ENCODE measurements at places on chromosomes 12 and 14.

DNA sequence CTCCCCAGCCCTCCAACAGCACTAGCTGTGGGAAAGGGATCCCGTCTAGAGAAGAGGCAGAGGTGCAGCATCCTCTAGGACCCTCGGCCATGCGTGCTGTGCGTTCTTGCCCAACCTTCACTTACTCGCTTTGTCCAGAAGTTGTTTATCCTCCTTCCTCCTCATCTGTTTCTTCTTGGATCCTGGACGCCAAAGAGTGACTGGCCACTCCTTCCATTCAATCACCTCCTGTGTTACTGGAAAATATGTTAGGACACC lies 140.5 kb downstream of the ZFP36L1 start:
- no peak for DNase-seq

- peak; percentile 72 for DNase-seq
Measured at GRCh38 chr14:73785834-73786635, 65.6 kb upstream of the PTGR2 start.

GRCh38 chr14:92794961-92795360 lies 856 bp downstream of the GOLGA5 start:
- no peak for DNase-seq

GRCh38 chr12:12874029-12874428 lies 17.3 kb upstream of the GPRC5A start:
- DNase-seq = no peak

DNA sequence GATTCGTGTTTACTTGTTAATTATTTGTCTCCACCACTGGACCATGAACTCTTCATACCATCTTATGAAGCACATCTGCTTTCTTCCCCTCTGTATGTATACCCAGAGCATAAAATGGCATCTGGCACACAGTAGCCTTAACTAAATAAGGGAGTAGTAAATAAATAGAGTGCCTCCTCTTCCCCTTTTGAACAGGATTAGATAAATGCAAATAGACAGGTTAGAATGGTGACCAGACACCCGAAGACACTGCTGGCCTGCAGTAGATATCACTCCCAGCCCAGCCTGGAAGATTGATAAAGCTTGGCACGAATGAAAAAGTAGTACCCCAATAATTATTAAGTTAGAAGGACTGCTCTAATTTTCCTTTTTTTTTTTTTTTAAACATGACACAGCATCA lies 6.9 kb downstream of the GALNT4 start:
- no peak for DNase-seq

DNA sequence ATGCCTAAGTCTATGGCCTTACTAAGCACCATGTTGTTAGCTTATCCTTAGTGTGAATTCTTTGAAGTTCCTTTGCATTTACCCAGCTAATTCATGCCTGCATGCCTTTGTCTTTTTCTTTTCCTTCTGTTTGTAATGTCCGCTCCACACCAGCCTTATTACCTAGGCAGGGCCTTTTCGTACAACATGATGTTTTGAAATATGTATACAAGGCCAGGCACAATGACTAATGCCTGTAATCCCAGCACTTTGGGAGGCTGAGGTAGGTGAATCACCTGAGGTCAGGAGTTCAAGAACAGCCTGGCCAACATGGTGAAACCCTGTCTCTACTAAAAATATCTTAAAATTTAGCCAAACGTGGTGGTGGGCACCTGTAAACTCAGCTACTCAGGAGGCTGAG lies 1636.5 kb upstream of the SEL1L start:
- DNase-seq = no peak

DNA sequence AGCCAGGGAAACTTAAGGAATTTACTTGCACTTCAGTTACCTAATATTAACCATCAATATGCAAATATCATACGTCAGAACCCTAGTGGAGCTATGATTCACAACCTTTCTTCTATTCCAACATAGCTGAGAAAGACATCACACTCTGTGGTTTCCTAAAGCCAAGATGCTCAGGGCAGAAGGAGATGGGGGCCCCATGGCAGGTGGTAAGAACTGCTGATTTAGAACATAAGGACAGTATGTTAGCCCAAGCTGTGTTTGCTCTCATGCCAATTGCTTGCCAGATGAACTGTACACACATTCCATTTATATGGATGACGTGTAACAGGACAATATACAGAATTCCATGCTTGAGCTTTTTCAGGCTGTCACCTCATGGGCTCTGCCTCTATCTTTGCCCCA lies 34.6 kb downstream of the HECTD4 start:
- no peak for DNase-seq

- DNase-seq = no peak
Measured at GRCh38 chr12:112236786-112237185, 111.4 kb downstream of the TRAFD1 start.

GRCh38 chr12:117513353-117513752 lies 151.9 kb upstream of the NOS1 start:
- no peak for DNase-seq

DNA sequence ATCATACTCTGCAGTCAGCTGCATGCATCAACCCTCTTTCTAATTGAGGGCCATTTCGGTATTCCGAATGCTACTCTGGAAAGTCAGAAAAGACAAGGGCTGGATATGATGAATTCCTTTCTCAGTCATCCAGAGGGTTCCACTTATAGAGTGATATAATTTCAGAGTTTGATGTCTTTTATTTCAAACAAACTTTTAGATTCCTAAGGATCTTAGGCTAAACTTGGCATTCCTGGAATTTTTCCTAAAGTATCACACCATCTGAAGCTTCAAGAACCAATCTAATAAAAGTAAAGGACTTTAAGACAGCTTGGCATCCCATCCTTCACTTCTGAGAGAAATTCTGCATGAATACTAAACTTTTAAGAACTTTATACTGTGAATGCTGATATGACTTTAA lies 69.3 kb upstream of the KCNJ8 start:
- DNase-seq = no peak

DNA sequence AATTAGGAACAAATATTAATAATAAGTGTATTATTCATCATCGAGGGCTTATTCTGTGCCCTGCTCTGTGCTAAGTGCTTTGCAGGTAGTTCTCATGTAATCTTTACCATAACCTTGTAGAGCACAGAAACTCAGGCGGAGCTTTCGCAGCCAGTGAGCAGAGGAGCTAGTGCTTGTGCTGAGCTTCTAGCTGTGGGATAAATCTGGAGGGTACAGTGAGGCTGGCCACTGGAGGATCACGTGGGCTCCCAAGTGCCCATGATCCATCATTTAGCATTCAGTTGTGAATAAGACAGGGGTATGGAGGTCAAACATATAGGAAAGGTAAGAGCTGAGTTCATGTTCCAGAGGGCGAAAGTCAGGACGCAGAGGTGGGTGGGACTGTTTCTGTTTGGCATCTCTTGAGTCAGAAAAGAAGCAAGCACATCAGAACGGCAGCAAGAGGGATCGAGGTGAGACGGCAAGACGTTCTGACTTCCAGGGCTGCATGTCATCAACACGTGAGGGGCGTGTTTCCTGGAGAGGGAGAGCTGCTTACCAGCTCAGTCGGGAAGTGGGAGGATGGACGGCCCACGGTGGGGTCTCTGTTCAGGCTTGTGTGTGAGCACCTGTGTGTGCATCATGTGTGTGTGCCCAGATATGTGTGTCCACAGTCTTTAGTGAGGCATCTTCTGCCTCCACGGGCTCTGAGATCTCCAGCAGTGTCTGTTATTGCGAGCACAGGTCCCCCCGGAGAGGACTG lies 16.8 kb upstream of the KRT80 start:
- no peak for DNase-seq

DNA sequence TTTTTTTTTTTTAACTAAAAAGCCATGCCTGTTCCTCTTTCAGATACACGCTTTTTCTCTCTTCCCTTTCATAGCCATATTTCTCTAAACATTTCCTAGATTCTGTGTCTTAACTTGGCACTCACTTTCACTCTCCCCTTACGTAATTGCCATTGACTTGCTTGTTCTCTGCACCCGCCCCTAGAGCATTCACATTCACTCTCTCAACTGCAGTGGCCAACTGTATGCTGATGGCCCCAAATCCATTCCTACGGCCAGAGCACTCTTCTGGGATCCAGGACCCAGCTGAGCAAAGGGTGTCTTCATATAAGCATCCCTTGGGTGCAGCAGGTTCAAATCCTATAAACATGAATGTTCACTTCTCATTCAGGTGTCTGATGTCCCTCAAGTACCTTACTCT lies 59.5 kb downstream of the CKB start:
- DNase-seq = no peak

DNA sequence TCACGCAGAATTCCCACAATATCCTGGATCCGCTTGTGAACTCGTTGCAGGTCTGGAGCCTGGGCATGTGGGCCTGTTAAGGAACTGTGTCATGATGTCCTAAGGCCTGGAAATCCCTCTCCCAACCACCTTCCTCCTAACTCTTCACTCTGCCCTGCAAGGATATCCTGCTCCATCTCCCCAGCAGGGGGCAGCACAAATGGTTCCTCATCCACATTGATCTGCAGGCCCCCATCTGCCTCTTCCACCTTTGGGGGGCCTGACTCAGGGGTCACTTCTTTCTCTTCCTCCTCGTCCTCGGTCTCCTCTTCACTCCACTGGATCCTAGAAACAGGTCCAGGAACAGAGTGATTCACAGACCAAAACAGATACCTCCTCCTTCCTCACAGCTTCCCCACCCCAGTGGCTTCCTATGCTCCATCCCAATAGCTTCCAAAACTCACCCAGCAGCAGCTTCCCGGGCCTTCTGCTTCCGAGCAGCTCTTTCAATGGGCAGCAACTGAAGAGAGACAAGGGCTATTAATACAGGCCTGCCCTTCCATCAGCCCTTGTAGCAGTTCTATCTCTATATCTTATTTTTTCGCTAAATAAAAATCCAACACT lies 4.5 kb downstream of the NOP2 start:
- peak; percentile 75 for DNase-seq

- DNase-seq = no peak
Measured at GRCh38 chr12:112496496-112496895, 77.7 kb downstream of the PTPN11 start.

DNA sequence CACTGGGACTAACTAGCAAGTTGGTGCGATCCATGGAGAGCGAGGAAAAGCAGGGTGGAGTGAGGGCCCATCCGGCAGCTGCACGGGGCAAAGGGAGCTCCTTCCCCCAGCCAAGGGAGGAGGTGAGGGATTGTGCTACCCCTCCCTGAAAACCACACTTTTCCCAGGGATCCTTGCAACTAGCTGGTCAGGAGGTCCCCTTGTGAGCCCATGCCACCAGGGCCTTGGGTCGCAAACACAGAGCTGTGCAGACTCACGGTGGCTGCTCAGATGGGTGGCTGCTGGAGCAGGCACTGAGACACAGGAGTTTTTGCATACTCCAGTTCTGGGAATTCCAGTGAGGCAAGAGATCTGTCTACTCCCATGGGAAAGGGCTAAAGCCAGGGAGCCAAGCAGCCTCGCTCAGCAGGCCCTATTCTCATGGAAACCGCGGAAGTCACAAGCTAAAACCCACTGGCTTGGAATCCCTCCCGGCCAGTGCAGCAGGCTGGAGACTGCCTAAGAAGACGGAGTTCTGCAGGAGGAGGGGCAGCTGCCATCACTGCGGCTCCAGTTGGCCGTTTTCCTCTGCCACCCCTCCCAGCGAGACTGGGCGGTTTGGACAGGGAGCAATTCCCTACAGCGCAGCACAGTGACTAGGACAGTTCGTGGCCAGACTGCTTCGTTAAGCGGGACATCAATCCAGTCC lies 10.9 kb upstream of the ZNF705A start:
- no peak for DNase-seq

- DNase-seq = no peak
Measured at GRCh38 chr12:103114296-103115055, 157.0 kb downstream of the ASCL1 start.

- no peak for DNase-seq
Measured at GRCh38 chr12:114888448-114888847, 204.5 kb upstream of the TBX3 start.

DNA sequence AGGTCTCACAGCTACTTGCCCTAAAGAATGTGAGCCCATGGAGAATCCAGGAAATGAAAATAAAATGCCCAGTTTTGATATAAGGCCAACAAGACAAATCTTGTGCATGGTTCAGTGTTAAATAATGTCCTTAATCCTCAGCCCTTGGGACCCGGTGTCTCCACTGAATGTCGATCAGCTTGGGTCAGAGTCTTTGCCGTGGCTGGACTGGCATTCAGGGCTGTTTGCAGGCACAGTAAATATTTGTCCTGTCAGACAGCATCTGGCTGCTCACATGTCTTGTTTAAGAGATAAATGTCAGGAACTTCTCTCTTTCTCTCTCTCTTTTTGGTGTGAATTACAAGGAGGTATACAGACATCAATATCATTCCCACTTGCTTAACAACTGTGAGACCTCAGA lies 452.5 kb downstream of the FUT8 start:
- no peak for DNase-seq

DNA sequence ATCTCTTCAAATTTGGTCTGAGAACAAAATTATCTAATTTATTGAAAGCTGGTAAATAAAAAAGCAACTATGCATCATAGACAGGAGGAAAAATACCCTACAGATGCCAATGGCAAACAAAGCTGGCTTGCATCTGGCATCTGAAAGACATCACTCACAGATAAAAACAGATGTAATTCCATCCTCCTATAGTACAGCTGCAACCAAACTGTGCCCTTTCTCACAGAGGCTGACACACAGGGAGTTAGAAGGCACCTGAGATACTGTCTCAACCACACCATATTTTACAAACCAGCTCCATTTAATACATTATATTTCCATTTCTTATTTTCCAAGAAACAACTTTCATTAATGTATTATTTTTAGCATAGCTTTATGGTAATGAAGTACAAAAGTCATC lies 39.4 kb downstream of the DUSP16 start:
- no peak for DNase-seq

DNA sequence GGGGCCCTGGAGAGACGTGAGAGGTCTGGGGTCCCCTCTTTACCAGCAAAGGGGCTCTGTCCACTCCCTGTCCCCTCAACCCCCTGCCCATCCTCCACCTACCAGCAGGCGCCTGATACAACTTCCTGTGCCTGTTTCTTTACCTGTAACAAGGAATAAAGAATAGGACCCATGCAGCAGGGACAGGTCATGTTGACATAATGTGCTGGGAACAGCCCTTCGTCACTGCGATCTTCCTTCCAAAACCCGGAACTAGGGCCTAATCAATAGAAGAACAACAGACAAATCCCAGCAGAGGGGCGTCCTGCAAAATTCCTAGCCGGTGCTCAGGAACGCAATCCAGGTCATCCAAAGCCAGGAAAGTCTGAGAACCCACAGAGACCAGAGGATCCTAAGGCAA lies 32.1 kb downstream of the SCARB1 start:
- no peak for DNase-seq

GRCh38 chr12:97452230-97452629 lies 10.4 kb upstream of the RMST start:
- no peak for DNase-seq

DNA sequence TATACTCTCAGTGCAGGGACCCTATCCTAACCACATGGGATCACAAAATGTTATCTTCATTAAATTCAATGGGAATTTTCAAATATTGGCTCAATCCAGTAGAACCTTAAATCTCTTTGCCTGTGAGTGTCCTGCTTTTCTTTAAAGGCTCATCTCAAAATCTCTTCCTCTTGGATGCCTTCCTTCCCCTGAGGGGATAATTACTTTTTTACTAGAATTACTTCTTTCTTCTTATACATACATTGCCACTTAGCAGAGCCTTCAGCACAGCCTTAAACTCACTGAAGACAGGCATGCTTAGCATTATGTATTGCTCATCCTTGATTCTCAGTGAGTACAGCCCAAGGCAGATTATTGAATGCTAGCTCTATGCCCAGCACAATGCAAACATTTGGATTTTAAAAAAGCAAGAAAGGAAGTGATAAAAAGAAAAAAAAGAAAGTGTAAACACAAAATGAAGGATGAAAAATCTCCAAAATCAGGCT lies 1918.0 kb upstream of the FLRT2 start:
- no peak for DNase-seq
